ENCODE measurements at places on chromosomes 7 and 10. TPM values are rescaled to one million over a fixed set of nuclear protein-coding genes. Genes with fewer than 3 reads are reported as not detected.

The TBATA gene
- not detected for polyA plus RNA-seq

The ZNF37A gene
- polyA plus RNA-seq, result 11.1 TPM

The CUBN gene
- 0.54 TPM for polyA plus RNA-seq

The MYH16 gene
- polyA plus RNA-seq, result not detected

The ANXA8L1 gene
- polyA plus RNA-seq, result 12.0 TPM

The SEMA4G gene
- 2.3 TPM for polyA plus RNA-seq

The TAS2R41 gene
- not detected for polyA plus RNA-seq

The RET gene
- polyA plus RNA-seq, result 1.6 TPM

The CDH23 gene
- 3.6 TPM for polyA plus RNA-seq

The ADAMTS14 gene
- 0.46 TPM for polyA plus RNA-seq

The NUP42 gene
- polyA plus RNA-seq, result 28.5 TPM

The FAM24B gene
- polyA plus RNA-seq, result 1.8 TPM

The TSPAN14 gene
- 65.1 TPM for polyA plus RNA-seq

The CYP26C1 gene
- polyA plus RNA-seq, result not detected

The COL13A1 gene
- polyA plus RNA-seq, result 5.7 TPM

The GPR141 gene
- polyA plus RNA-seq, result 0.16 TPM

The NUDT13 gene
- polyA plus RNA-seq, result 2.1 TPM

The PSD gene
- polyA plus RNA-seq, result 276 TPM

The ADRA2A gene
- 15.0 TPM for polyA plus RNA-seq

The DLX6 gene
- polyA plus RNA-seq, result 0.09 TPM

The IGF2BP3 gene
- polyA plus RNA-seq, result 0.27 TPM

The SPDYE2 gene
- polyA plus RNA-seq, result 0.14 TPM

The GLI3 gene
- 8.1 TPM for polyA plus RNA-seq

The HYAL4 gene
- polyA plus RNA-seq, result not detected

The LRRC18 gene
- 0.47 TPM for polyA plus RNA-seq

The TWIST1 gene
- polyA plus RNA-seq, result 28.4 TPM

The GNAT3 gene
- polyA plus RNA-seq, result not detected

The C10orf53 gene
- polyA plus RNA-seq, result not detected

The MDFIC gene
- polyA plus RNA-seq, result 13.4 TPM

The MET gene
- polyA plus RNA-seq, result 8.0 TPM

The CNNM1 gene
- 2.3 TPM for polyA plus RNA-seq

The FAM13C gene
- 5.9 TPM for polyA plus RNA-seq

The HOXA13 gene
- polyA plus RNA-seq, result 24.4 TPM

The RBP3 gene
- polyA plus RNA-seq, result not detected

The OR6V1 gene
- not detected for polyA plus RNA-seq

The PRR15 gene
- 4.8 TPM for polyA plus RNA-seq

The SKIDA1 gene
- 0.61 TPM for polyA plus RNA-seq

The PDE6C gene
- 0.06 TPM for polyA plus RNA-seq

The DRGX gene
- polyA plus RNA-seq, result 0.04 TPM

The MYOF gene
- 61.3 TPM for polyA plus RNA-seq

The CPEB3 gene
- 2.3 TPM for polyA plus RNA-seq

The SPDYE5 gene
- polyA plus RNA-seq, result 0.06 TPM

The SFRP4 gene
- polyA plus RNA-seq, result 2.2 TPM

The CYP2E1 gene
- 3.6 TPM for polyA plus RNA-seq

The IL2RA gene
- polyA plus RNA-seq, result 0.87 TPM

The CAMK1D gene
- 5.6 TPM for polyA plus RNA-seq

The CLDN3 gene
- polyA plus RNA-seq, result 1.6 TPM

The LIPK gene
- not detected for polyA plus RNA-seq

The CTAGE6 gene
- polyA plus RNA-seq, result not detected

The MYL10 gene
- 0.38 TPM for polyA plus RNA-seq

The EPO gene
- not detected for polyA plus RNA-seq

The FAM25G gene
- not detected for polyA plus RNA-seq

The OPN1SW gene
- not detected for polyA plus RNA-seq

Data from urinary bladder (tissue), 4 donors.